ENCODE measurements at places on chromosomes 2 and 18. TPM values are rescaled to one million over a fixed set of nuclear protein-coding genes. Genes with fewer than 3 reads are reported as not detected.

Gene TSPYL6
- 0.10 TPM for total RNA-seq

Gene MAB21L4
- total RNA-seq, result not detected

Gene NFATC1
- 10.2 TPM for total RNA-seq

Gene SLC8A1
- total RNA-seq, result 2.3 TPM

Gene GRHL1
- 0.57 TPM for total RNA-seq

Gene CPO
- total RNA-seq, result 0.19 TPM

Gene FSHR
- total RNA-seq, result not detected

Gene UGT1A4
- not detected for total RNA-seq

Gene CDH20
- not detected for total RNA-seq

Gene PMAIP1
- total RNA-seq, result 10.8 TPM

Gene IL36RN
- total RNA-seq, result not detected

Gene PLCD4
- total RNA-seq, result 2.9 TPM

Gene CYBRD1
- 26.0 TPM for total RNA-seq

Gene SCN9A
- 0.96 TPM for total RNA-seq

Gene KLF7
- 33.5 TPM for total RNA-seq

Gene TXNDC2
- total RNA-seq, result 0.10 TPM

Gene ZNF396
- total RNA-seq, result 0.29 TPM

Gene MIB1
- 55.9 TPM for total RNA-seq

Gene NCKAP5
- 0.96 TPM for total RNA-seq

Gene NEURL3
- not detected for total RNA-seq

Gene ALKAL2
- total RNA-seq, result not detected

Gene CFAP65
- total RNA-seq, result not detected

Gene RTP5
- total RNA-seq, result not detected

Gene MC2R
- total RNA-seq, result not detected

Gene SLC30A3
- total RNA-seq, result 11.8 TPM

Gene EIF2AK2
- 24.5 TPM for total RNA-seq

Gene KIAA2012
- not detected for total RNA-seq

Gene STEAP3
- 20.6 TPM for total RNA-seq

Gene MEP1B
- not detected for total RNA-seq

Gene PCARE
- total RNA-seq, result not detected

Gene SRD5A2
- not detected for total RNA-seq

Gene RGPD3
- 0.38 TPM for total RNA-seq

Gene LRPPRC
- 89.5 TPM for total RNA-seq

Gene LCT
- total RNA-seq, result not detected

Gene DPYSL5
- not detected for total RNA-seq

Gene ANKRD30BL
- not detected for total RNA-seq

Gene NGEF
- 0.10 TPM for total RNA-seq

Measured in vein endothelial cell (primary cell).